Stimulated activated CD8-positive, alpha-beta memory T cell treated with anti-CD3 and anti-CD28 coated beads, Interleukin-15, amount 100 ng/mL, for 24 hours (primary cell): ENCODE measurements at places on chromosomes 4 and X.

GRCh38 chr4:81769244-81769643 lies 297.5 kb upstream of the RASGEF1B start:
- no peak for DNase-seq

DNA sequence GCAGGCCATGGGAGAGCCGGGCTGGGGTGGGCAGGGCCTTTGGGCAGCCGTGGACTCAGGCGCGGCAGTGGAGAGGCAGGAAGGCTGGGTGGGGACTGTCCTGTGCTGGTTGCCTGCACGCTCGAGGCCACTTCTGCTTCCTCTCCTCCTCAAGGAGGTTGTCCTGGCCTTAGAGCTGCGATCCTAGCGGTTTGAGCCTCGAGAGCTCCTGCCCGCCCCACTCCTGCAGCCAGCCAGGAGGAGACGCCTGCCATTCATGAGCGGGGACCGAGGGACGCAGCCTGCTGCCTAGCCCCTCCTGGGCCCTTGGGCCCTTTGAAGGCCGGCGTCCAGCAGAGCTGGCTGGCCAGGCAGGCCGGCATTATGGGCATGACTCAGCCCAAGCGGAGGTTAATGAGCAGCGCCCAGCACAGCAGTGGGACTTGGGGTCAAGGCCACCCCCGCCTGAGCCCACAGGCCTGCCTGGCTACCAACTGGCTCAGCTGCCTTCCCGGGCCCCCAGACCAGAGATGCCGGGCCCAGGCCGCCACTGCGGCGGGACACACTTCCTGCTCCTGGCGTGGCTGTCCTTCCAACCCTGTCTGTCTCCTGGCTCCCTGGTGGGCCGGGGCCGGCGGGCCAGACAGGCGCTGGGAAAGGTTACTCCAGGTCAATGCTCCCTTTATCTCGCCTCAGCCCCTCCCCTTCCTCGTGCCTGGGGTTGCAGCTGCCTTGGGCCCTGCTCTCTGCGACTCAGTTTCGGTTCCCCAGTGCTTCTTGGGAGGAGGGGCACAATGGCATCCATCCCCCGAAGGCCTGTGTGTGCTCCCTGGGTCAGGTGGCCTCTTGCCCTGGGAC lies 1.8 kb downstream of the ABCD1 start:
- DNase-seq, result no peak

GRCh38 chr4:168722391-168722790 lies 225.5 kb downstream of the PALLD start:
- DNase-seq, result no peak

DNA sequence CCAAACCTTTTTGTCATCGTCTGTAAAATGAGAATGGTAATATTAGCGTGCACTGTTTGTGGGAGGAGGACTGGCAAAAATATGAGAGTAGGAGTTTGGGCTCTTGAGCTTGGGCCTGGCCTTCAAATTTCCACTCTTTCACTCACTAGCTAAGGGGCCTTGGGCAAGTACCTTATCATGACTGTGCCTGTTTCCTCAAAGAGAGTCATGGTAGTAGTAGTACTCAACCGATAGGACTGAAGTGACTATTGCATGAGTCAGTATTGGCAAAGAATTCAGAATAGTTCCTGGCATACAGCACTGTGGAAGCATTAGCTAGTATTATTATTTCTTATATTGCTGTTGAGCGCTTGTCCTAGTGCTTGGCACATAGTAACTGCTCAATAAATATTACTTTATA lies 16.0 kb upstream of the RBM3 start:
- no peak for DNase-seq

GRCh38 chr4:101309925-101310324 lies 37.4 kb downstream of the PPP3CA start:
- DNase-seq, result no peak

DNA sequence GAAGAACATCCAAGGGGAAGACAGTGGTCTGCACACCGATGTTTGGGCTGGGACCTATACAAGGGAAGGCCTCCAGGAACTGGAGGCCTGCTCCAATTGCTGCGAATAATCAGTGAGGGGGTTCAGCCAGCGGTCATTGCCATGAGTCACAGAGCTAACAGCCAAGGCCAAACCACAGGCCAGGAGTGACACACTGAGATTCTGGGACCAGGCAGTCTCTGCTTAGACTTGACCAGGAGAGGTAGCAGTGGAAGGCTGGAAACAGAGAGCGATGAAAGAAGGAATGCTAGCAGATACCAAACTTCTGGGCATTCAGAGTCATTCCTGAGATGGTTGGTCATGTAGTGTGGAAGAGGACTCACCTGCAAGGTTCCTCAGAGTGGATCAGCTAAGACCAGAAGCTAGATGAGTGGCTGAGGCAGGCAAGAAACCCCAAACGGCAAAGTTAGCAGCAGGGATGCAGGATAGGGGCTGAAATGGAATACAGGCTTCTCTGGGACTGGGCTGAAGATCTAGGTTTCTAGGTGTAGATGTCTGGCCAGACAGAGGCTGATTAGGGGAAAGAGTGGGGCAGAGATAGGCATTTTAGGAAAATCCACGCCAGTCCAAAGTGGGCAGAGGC lies 54.7 kb downstream of the CNGA2 start:
- DNase-seq, result no peak
